Activated CD4-positive, alpha-beta T cell treated with anti-CD3 and anti-CD28 coated beads for 4 hours (primary cell): ENCODE measurements at places on chromosomes 4 and X.

GRCh38 chr4:177519481-177520260, 77.4 kb upstream of the AGA start:
- no peak for DNase-seq

GRCh38 chr4:140756319-140757231, at the start of gene TBC1D9:
Gene TBC1D9, minus strand, starts transcription at chr4:140756385. Its CDS starts 340 bp downstream, at chr4:140756045.
- DNase-seq, result no peak

DNA sequence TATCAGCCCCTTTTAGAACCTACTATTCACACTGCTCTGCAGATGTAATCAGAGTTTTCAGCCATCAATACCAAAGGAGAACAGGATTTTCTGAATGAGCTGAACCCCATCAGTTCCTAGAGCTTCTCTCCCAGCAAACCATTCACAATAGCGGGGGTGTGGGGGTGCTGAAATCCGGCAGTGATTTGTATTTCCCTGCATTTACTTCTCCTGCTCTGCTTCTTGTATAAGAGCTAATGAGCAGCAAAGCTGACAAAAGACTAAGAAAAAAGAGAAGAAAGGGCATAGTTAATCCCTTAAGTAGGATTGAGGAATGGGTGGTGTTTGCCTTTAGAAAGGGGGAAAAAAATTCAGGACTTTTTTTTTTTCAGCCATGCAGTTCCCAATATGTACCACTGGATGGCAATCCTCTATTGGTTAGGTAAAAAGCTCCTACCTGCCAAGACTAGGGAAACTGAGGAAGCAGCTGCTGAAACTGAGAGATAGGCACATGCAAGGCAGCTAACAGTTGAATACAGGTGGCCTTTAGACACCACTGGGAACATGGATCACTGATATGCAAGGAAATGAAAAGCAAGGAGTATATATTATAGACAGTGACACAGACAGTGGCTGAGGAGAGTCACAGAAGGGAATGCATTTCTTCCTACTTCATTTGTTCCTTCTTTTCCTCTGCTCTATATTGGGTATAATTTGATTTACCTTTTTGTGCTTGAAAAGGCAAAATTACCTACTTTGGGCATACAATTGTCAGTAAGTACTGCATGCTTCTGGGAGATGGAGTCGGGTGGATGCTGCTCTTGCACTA, 217.9 kb downstream of the HS6ST2 start:
- no peak for DNase-seq

- DNase-seq, result no peak
Observed at GRCh38 chr4:147361726-147362125, 119.2 kb upstream of the EDNRA start.
